ENCODE measurements at places on chromosomes 2 and 18. TPM values are rescaled to one million over a fixed set of nuclear protein-coding genes. Genes with fewer than 3 reads are reported as not detected.

Gene CNDP1
- 0.13 TPM for total RNA-seq

DNA sequence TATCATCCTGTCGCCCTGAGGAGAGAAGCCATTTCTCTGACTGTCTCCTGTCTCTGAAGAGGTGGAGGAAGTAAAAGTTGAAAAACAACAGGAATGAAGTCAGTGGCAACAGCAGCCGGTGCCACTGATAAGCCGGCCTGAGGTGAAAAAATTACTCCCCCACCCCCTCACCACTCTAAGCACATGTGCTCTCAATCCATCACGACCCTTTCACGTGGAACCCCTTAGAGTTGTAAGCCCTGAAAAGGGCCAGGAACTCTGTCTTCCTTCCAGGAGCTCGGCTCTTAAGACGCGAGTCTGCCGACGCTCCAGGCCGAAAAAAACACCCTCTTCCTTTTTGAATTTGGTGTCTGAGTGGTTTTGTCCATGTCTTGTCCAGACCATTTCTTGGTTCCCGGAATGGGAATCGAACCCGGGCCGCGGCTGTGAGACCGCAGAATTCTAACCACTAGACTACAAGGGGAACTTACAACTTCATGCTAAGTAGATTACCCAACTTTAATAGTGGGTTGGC lies 40.7 kb upstream of the TRIM43 start:
- no peak for DNase-seq

DNA sequence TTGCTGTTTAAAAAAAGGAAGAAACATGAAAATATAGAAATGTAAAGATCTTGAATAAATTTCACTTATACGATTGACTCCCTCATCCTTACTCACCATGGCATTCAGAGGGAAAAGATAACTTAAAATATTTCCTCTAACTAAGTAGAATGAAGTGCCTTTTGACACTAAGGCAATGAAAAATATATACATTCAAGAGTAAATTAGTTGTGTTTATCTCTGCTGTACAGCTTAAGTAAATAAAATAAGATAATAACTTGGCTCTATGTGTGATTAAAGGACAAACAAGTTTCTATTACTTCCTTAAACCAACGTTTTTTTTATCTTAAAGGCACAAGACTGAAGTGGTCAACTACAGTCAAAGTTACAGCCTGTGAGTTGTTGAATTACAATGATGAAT lies 142.3 kb upstream of the LRRTM4 start:
- DNase-seq, result no peak

DNA sequence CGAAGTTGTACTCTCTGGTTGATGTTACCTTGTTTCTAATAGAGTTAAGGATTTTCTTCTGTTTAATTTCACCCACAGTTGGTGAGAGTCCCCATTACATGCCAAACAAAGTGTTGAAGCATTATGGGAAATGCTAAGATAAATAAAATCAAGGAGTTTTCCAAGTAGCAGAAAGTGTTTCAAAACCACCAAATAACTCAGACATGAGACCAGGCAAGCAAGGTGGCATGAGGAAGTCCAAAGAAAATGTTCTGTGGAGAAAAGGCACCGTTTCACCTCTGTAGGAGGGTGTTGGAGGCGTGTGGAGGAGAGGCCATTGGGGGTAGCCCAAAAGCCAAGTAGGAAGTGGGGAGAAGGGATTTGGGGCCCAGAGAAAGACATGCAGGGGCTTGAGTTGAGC lies 8.7 kb downstream of the CFAP221 start:
- DNase-seq, result no peak

- DNase-seq, result no peak
Measured at GRCh38 chr2:185202381-185202780, 536.2 kb upstream of the FSIP2 start.

DNA sequence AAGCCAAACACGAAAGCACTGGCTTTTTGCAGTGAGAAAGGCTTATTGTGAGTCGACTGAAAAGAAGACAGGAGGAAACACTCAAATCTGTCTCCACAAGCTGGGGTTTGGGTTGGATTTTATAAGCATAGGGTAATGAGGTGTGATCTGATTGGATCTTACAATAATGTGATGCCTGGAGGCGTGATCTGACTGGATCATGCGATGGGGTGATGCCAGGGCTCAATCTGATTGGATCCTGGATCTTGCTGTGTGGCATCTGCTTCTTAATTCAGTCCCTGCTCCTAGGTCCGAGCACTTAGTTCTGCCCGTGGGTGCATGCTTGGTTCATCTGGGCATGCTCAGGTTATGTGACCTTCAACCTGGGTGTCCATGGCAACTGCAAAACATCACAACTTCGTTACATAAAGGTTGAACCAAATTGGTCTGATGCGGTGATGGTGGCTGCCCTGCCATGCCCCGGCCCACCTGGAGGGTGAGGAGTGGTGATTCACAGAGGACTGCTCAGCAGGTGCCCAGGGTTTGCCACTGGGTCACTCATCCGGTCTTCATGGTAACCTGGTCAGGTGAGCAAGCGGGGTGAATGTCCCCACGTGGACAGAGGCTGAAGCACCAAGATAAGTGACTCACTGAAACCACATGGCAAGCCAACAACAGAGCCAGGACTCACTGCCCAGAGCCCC lies 111.0 kb downstream of the KCNF1 start:
- DNase-seq, result no peak

All from spleen (tissue), 13 donors.